ENCODE measurements at places on chromosomes 7 and 10.

- no peak for DNase-seq
Measured at GRCh38 chr7:30652132-30652531, 30.1 kb downstream of the CRHR2 start.

DNA sequence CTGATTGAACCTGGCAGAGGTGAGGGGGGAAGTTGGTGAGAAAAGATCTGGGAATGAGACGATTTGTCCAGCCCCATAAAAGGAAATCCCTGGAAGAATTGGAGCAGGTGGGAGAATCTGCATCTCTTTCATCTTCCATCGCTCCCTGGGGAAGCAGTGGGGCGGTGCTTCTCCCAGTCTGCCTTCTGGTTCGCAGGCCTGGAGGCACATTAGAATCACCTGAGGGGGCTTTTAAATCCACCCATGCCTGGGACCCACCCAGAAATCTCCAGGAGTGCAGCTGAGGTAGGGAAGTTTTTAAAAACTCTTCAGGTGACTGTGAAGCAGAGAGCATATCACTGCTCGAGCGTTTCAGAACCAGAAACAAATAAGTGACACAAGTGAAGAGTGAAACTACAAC is 26.7 kb upstream of the SYPL1 start:
- DNase-seq, result no peak

DNA sequence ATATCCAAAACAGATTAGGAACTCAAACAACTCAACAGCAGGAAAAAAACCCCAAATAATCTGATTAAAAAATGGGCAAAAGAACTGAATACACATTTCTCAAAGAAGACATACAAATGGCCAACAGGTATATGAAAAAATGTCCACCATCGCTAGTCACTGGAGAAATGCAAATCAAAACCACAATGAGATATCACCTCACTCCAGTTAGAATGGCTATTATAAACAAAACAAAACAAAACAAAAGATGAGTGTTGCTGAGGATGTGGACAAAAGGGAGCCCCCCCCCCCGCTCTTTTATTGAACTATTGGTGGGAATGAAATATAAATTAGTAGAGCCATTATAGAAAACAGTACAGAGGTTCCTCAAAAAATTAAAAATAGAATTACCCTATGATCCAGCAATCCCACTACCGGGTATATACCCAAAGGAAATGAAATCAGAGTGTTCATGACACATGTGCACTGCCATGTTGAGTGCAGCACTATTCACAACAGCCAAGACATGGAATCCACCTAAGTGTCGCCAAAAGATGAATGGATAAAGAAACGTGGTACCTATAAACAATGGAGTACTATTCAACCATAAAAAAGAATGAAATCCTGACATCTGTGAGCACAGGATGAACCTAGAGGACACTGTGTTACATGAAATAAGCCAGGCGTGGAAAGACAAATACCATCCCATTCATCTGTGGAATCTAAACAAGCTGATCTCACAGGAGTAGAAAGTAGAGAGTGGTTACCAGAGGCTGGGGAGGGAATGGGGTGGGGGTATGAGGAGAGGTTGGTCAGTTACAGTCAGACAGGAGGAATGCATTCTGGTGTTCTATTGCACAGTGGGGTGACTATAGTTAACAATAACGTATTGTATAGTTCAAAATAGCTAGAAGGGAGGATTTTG is 78.1 kb upstream of the RHEB start:
- peak; percentile 74 for DNase-seq

DNA sequence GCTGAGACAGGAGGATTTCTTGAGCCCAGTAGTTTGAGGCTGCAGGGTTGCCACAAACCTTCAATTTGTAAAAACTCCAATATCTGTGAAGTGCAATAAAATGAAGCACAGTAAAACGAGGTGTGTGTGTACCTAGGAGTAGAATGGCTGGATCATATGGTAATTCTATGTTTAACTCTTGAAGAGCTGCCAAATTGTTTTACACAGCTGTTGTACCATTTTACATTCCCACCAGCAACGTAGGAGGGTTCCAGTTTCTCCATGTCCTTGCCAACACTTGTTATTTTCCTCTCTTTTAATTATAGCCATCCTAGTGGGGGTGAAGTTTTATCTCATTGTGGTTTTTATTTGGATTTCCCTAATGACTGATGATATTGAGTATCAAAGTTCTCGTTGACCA is 16.2 kb downstream of the PLEKHA1 start:
- no peak for DNase-seq

DNA sequence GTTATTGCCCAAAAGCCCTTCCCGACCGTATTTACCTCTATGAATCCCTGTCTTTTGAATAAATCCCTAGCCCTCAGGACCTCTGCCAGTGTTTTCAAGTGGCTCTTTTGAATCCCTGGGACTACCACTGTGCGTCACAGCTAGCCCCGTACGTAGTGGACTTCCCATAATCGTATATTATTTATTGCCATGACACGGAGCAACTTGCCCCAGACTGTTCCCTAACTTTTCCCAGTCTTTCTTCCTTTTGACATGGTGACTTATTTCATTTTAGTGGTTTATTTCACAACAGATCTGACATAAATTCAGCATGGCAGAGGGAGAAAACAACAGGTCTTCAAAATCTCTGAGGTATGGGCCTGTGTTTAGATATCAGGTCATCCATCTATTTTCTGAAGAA is 318.6 kb upstream of the KLF6 start:
- DNase-seq, result no peak

DNA sequence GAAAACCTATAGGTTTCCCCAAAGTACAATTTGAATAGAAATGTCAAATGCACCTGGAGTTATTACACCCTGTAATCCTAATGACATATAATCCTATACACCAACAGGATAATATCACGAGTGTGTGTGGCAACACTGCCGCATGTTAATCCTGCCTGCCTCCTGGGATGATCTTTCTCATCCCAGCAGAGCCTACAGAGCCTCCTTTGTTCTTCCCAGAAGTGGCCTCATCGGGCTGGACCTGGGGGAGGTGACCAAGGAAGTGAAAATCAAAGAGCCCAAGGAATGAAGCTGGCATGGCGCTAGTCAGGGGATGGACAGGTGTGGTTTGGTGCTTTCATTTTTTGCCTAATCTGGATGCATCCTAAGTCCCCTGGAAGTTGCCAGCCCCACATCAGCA is 29.5 kb upstream of the LEP start:
- DNase-seq, result no peak

- no peak for DNase-seq
Measured at GRCh38 chr10:78378192-78378591, 344.5 kb downstream of the RPS24 start.

GRCh38 chr7:93765475-93765874 is 125.1 kb downstream of the TFPI2 start:
- no peak for DNase-seq

- DNase-seq, result peak; percentile 20
Measured at GRCh38 chr10:31554556-31554955, 235.5 kb downstream of the ZEB1 start.

DNA sequence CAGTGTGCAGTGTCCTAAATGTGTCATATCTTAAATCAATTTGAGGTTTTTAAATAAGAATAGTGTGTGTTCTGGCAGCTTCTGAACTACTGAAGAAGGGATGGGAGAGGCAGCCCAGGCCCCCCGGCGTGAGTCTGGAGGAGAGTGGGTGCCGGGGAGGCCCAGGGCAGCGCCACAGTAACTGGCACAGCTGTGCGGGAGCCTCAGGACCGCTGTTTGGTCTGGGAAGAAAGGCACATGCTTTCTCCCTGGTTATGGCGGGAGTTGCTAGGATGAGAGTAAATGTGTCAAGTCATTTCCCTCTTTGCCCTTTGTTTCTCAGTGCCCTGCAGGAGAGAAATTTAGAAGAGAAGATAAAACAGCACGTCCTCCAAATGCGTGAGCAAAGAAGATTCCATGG is 31.9 kb upstream of the PWWP2B start:
- no peak for DNase-seq

GRCh38 chr10:30324448-30325110 is 24.5 kb downstream of the MTPAP start:
- no peak for DNase-seq

GRCh38 chr7:27972276-27972675 is 208.3 kb downstream of the JAZF1 start:
- DNase-seq, result no peak

DNA sequence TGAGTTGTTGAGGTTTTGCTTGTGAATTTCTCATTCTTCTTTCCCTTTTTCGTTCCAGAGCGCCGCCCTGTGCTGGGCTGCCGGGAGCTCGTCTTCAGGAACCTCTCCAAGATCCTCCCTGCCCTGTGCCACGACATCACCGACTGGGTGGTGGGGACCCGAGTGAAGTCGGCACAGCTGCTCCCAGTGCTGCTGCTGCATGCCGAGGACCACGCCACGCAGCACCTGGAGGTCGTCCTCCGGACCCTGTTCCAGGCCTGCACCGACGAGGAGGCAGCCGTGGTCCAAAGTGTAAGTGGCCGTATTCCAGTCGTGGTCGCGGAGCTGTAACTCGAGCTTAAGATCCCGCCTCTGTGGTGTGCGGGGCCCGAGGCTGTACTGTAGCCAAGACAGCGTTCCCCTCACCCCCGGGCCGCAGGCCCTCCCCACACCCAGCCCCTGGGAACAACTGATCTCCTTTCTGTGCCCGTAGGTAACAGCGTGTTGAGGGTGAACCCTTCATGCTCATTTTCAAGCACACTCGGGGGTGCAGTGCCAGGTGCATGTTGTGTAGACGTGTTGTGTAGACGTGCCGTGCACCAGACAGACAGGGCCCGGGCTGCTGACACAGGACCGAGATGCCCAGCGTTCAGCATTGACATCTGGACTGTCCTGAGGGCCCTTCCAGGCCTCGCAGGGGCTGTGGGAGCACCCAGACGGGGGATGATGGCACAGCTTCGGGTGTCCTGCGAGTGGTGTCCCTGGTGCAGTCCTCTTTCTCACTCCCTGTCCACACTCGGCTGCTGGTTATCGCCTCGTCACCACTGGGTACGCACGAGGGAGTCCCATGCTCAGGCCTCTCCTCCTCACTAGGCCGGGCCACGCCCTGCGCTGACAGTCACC is 27.7 kb upstream of the PRKAR1B start:
- no peak for DNase-seq

GRCh38 chr10:131207584-131208532 is 103.7 kb downstream of the TCERG1L start:
- no peak for DNase-seq

DNA sequence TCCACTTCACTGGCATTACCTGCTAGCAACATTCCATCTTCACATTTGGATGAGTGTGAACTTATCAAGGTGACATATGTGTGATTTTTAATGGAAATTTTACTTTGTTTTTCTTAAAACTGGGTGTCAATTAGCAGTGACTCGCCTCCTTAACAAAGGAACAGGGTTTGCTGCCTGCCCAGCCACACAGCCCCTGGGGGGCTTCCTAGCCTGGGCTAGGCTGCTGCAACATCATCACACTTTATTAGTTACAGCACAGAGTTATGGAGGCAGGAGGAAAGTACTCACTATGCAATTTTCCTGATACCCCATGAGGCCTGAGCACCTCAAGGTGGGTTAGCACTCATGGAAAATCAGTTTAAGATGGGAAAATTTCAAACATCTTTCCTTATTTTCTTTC is 861.3 kb downstream of the NRG3 start:
- DNase-seq, result no peak

- no peak for DNase-seq
Measured at GRCh38 chr10:27372095-27372494, 131.5 kb upstream of the ACBD5 start.

- no peak for DNase-seq
Measured at GRCh38 chr10:29712108-29712507, 77.3 kb upstream of the SVIL start.

GRCh38 chr7:89073776-89074175 is 278.2 kb upstream of the TEX47 start:
- DNase-seq, result no peak

DNA sequence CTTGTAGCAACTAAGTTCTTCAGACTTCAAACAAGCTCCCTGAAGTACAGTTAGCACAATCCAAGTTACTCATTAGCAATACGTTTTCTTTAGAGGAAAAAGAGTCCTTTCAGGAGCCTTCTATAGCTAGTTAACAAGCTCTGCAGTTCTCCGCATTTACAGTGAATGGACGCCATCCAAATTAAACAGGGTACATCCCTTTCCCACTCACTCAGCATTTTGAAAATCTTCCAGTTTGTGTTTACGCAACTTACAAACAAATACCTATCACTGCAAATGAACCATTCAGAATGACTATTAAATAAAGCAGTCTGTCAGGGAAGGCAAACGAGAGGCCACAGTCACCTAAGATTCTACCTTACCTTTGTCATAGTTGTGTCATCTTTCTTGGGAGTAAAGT is 84.5 kb downstream of the RNF32 start:
- DNase-seq, result no peak

DNA sequence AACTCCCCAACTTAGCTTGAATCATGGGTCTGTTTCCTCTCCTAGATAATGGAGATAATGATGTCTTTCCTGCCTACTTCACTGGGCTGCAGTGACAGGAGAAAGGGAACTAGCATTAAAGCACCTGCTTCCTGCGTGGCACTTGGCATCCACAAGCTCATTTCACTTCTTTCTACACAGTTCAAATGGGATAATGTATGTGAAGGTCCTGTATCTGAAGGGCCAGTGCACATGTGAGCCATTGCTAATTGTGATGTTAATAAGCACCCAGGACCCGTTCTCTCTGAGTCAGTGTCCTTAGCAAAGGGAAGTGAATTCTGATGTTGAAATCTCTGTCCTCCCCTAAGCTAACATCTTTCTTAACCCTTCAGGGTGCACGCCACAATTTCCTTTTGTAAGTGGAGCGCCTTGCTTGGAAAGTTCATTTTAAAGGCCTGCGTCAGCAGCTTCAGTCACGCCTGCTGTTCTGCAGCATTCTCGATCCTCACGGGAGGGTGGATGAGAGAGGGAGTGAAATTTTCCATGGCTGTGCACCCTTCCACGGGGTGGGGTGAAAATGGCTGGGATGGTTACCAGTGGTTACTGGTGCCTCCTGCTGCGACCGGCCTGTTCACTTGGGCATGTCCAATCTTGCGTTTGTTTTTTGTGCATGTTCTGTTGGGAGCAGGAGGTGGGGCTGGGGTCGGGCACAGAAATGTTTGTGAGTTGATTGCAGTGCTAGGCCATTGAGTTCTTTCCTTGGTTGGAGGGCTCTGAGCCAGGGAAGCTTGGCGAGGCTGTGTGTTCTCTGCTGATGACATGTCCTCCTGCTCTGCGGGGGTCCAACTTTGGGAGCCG is 59.2 kb downstream of the HK1 start:
- DNase-seq, result peak; percentile 72

GRCh38 chr7:88437132-88437531 is 130.4 kb upstream of the STEAP4 start:
- no peak for DNase-seq
